M059J (cell line): ENCODE measurements at places on chromosomes 6 and 20. TPM values are rescaled to one million over a fixed set of nuclear protein-coding genes. Genes with fewer than 3 reads are reported as not detected.

- DNase-seq = no peak
Observed at GRCh38 chr20:1330075-1330830, 1.3 kb upstream of the SDCBP2 start.

DNA sequence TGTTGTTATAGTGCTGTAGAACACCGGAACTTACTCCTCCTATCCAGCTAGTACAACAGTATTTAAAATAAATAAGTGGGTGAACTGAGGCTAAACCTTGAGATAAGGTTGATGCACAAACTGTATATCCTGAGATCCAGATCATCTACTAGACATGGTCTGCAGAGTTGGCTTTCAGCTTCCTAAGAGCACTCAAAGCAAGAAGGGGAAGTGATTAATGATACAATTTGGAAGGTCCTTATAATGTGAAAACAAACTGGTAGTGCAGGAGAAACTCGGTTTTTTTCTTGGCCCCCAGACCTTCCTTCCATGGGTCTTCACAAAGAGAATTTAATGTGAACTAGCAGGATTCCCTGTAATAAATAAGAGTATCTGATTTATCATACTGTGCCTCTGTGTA is 27.4 kb upstream of the RREB1 start:
- no peak for DNase-seq

DNA sequence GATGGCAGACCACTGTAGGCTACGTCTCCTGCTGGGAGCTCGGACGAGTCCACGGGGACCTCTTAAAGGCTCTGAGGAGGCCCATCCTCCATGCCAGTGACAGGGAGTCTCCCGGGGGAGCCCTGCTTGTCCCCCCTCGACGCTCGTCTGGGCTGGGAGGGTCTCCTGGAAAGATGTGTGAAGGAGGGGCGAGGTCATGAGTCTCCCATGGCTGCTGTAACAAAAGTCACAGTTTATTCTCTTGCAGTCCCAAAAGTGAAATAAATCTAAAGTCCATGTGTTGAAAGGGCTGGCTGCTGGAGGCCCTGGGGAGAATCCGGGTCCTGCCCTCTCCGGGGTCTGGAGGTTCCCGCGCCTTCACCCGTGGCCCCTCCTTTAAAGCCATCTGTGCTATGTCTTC is 67.1 kb upstream of the GATA5 start:
- no peak for DNase-seq

GRCh38 chr6:167684276-167685104 is 142.2 kb upstream of the AFDN start:
- DNase-seq = no peak

DNA sequence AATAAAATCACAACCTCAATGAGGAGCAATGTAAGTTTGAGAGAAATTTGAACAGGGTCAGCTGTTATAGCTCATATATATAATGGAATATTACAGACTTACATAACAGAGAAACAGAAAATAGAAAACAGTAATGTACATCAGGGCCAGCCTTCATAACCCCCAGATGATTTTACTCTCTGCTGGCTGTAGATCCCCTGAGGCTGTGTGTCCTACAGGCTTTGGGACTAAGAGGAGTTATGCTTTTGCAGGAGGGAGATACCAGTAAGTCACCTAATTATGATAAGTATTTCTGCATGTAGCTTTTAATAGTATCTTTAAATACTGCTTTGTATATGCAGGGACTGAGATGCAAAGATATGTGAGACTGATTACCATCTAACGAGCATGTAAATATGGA is 105.8 kb upstream of the ASCC3 start:
- no peak for DNase-seq

DNA sequence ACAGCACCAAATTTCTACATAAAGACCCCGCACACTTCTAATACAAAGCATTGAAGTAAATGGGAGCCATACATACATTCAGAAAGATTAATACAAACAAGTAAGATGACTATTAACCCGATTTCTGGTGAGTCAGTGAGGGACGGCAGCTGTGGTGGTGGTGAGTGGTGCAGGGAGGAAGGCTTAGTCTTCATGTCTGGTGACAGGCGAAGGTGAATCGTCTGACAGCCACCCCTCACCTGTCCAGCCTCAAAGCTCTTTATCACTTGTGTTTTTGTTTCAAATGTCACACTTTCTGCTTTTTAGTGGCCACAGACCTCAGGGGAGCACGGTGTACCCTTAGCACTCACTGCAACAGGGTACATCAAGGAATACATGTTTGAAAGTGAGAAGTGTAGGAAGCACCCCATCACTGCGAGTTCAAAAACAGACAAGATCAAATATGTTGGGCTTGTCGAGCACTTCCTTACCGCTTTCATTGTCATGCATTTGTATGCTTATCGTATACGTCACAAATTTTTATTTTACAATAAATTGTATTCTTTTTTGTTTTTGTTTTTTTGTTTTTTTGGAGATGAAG is 63.5 kb downstream of the IRF4 start:
- no peak for DNase-seq

- DNase-seq = peak; percentile 47
Observed at GRCh38 chr6:158706369-158706982, 56.6 kb downstream of the SYTL3 start.

- no peak for DNase-seq
Observed at GRCh38 chr6:143882401-143882930, 18.2 kb downstream of the ZC2HC1B start.

GRCh38 chr20:45798935-45799642 is 7.3 kb downstream of the DNTTIP1 start:
- peak; percentile 68 for DNase-seq

- no peak for DNase-seq
Observed at GRCh38 chr6:98777762-98778161, 56.6 kb upstream of the POU3F2 start.

DNA sequence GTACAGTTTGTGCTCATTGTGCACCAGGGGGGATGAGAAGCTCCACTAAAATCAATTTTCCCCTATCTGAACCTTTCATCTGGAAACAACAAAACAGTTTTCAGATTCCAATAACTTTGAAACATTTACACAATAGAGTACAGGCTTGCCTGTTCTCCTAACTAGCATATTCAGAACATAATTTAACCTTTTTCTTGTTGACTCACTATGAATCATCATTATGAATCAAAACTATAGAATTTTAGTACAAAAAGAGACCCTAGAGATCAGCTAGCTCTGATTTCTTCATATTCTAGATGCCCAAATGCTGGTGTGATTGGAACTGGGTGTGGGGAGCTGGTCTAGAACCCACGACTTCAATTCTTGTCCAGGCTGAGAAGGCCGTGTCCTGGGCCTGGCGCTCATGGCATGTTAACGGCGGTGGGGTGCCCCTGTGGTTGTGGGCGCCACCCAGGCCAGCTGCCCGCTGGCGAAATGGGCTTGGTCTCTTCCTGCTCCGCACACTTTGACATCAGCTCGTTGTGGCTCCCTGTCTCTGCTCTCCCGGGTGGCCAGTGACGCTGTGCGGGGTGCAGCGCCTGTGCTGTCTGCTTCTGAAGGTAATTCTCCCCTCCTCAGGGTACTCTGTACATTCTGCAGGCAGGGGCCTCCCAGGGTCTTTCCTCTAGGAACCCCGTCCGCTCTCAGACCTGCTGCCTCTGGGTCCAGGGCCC is 29.9 kb upstream of the AGPAT4 start:
- peak; percentile 21 for DNase-seq

- no peak for DNase-seq
Observed at GRCh38 chr20:49614338-49615050, 46.6 kb upstream of the PTGIS start.

GRCh38 chr6:1901556-1901955 is 291.8 kb downstream of the FOXC1 start:
- peak; percentile 78 for DNase-seq

GRCh38 chr6:84921891-84922290 is 157.5 kb upstream of the TBX18 start:
- no peak for DNase-seq

DNA sequence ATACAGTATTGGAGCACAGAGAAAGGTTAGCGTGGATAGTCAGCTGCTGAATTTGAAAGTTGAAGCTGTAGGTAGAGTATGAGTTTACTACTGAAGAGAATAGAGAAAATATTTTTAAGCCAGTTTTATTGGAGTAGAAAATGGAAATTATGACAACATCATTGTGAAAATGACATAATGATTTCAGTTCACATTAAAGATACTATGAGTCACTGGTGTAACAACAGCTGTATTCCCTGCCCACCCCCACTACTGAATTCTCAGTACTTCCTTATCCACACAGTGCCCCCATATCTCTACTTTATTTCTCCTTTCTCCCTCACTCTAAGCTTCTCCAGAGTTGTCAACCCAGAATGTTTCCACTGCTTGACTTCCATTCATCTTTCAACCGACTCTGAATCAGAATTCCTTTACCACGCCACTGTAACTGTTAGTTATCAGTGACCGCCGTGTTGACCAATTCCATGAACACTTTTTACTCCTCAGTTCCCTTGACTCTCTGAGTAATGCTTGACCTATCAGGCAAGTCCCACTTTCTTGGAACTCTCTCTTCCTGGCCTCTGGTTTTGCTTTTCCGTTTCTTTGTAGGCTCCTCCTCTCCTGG is 139.6 kb downstream of the AIG1 start:
- DNase-seq = no peak

DNA sequence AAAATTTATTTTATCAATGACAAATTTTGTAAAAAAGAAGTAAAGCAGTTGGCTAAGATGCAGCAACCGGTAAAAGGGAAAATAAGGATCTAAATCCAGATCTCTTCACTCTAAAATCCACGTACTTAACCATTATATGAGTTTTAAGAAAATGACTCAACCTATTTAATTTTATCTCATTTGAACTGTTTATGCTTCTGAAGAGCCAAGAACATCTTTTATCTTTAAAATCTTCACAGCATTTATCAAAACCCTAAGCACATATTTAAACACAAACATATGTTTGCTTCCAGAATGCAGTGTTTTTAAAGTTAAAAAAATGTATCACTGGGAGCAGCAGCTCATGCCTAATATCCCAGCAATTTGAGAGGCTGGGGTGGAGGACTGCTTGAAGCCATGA is 339.2 kb downstream of the NKAIN2 start:
- DNase-seq = no peak

DNA sequence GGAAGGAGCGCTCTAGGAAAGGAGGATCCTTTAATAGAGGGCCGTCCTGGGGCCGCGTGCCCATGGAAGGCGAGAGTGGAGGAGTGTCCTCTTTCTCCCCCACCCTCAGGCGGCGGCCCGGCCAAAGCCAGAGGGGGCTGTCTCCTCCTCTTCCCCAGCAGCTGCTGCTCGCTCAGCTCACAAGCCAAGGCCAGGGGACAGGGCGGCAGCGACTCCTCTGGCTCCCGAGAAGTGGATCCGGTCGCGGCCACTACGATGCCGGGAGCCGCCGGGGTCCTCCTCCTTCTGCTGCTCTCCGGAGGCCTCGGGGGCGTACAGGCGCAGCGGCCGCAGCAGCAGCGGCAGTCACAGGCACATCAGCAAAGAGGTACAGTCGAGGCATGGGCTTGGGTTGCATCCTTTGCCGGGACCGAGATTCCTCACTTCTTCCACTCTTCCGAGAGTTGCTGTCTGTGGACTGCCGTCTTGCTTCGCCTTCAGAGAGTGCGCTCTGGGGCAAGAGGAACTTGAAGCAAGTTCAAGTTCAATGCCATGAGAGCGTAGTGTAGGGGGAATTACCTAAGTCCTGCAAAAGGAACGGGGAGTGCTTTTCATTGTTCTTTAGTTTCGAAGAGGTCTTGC is at the start of gene LAMA2:
LAMA2 (plus strand) TSS at position 148 of the 621 bp plus-strand sequence; CDS start at position 256, 108 bp downstream.
- DNase-seq = peak; percentile 68

- DNase-seq = no peak
Observed at GRCh38 chr6:25497383-25498040, 154.5 kb upstream of the SCGN start.

- no peak for DNase-seq
Observed at GRCh38 chr6:67393356-67393755, 1241.7 kb upstream of the ADGRB3 start.

DNA sequence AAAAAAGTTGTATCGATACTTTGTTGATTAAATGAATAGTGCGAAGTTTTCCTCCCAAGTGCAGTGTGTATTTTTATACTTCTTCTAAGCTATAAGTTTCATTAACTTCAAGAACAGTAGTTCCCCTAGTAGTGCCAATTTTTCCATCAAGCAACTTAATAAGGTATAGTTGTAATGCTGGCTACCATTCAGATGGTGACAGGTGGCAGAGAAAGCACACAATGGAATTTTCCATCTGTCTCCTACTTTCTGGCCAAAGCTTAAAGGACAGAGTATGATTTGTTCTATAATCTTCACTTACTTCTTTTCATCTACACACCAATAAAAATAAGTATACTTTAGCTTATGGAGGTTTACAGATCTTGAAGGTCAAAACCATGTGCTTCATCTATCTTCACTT is 431.1 kb downstream of the NKAIN2 start:
- no peak for DNase-seq

DNA sequence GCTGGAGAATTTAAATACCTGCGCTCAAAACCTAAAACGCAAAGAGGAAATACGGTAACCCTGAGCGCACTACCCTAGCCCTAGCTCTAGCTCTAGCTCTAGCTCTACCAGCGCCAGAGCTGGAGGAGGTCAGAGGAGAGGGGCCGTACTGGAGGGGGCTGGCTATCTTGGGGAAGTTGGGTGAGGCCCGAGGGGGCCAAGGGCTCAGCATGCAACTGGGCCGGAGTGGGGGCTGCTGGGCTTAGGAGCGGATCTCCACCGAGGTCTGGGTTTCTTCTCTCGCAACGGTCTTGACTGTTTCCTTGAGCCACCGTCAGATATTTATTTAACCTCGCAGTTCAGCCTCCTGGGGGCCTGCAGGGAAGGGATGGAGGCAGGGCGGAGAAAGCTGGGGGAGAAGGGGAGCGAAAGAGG is 91.0 kb downstream of the NCR2 start:
- no peak for DNase-seq

GRCh38 chr20:2163757-2164156 is 62.1 kb downstream of the STK35 start:
- no peak for DNase-seq

GRCh38 chr6:35016502-35017321 is 124.4 kb downstream of the TCP11 start:
- DNase-seq = no peak

CST3 gene
- total RNA-seq = 330 and 411 TPM in 2 replicates

THBS2 gene
- 109 and 164 TPM in 2 replicates for total RNA-seq

PFDN6 gene
- total RNA-seq = 123 and 136 TPM in 2 replicates

EGFL8 gene
- 0.89 and 1.6 TPM in 2 replicates for total RNA-seq

SAPCD1 gene
- 1.7 TPM in 1 of 2 replicates, not detected in the other for total RNA-seq

SCRT2 gene
- total RNA-seq = not detected in 2 replicates

SLC17A3 gene
- not detected in 2 replicates for total RNA-seq

ECT2L gene
- not detected in 2 replicates for total RNA-seq

COL21A1 gene
- total RNA-seq = 1.4 and 41.5 TPM in 2 replicates

PDSS2 gene
- 17.2 and 18.9 TPM in 2 replicates for total RNA-seq

PRPF6 gene
- total RNA-seq = 77.2 and 106 TPM in 2 replicates

OR5V1 gene
- not detected in 2 replicates for total RNA-seq

SERINC3 gene
- total RNA-seq = 116 and 136 TPM in 2 replicates
